G401 (cell line): ENCODE measurements at places on chromosomes 16 and 17.
A peak's percentile ranks its signal among the peaks of the same experiment; 100 is the strongest.

- no peak for DNase-seq
Observed at GRCh38 chr16:47463771-47464624, 2.9 kb downstream of the PHKB start.

DNA sequence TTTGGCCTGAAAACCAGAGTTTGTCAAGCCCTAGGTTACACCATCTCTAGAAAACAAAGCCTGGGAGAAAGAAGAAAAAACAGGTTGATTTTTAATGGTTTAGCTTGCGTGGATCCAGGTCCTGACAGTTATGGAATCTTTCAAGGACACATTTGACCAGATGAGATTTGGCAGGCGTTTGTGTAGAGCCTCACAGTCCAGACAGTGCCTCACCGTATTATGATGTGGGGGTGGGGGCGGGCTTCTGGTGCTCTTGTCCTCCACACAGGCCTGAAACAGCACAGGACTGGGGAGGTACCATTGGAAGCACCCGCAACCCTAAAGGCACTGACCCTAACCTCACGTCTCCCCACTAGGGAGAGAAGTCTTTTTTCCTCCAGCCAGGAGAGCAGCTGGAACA, 19.6 kb downstream of the MVP start:
- DNase-seq = peak; percentile 56

- DNase-seq = peak; percentile 47
Observed at GRCh38 chr16:6682142-6682811, 650.4 kb upstream of the RBFOX1 start.

DNA sequence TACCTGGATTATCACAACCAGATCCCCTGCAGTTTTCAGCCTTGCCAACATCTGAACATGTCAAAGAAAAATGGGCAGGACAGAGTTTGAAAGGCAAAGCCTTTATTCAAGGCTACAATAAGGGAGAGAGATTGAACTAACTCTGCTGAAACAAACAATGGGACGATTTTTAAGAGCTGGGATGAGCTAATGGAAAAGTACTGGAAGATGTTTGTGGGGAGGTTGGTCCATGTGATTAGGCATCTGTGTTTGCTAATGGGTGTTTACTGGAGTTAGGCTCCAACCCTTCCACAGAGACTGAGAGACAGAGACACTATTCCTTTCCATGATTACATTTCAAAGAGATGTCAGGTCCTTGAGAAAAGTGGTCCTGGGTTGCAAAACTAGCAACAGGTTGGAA, 35.0 kb upstream of the HSBP1 start:
- DNase-seq = peak; percentile 5
